ENCODE measurements at places on chromosomes 3 and 15. TPM values are rescaled to one million over a fixed set of nuclear protein-coding genes. Genes with fewer than 3 reads are reported as not detected.
A peak's percentile ranks its signal among the peaks of the same experiment; 100 is the strongest.

DNA sequence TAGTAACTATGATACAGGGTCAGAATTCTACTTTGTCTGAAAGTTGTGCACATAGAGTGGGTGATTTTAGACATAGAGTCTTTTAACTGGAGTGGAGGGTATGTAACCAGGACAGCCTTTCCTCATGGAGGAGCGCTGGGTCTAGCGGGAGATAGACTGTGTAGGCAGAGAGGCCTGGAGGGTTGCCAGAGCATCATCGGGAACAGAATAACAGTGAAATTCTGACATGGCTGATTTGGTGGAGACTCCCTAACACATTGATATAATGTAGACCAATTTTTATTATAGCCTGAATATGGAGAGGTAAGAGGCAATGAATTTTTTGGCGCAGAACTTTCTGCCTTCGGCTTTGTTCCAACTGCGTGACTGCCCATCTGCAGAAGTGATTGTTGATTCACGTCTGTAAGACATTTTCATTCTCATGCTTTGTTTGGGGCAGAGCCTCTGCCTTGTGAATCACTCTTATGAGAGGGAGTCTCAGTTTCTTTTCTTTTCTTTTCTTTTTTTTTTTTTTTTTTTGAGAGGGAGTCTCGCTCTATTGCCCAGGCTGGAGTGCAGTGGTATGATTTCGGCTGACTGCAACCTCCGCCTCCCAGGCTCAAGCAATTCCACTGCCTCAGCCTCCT, 16.0 kb downstream of the LPP start:
- DNase-seq = no peak

- DNase-seq = no peak
Observed at GRCh38 chr3:6825524-6825923, 35.4 kb upstream of the GRM7 start.

- DNase-seq = no peak
Observed at GRCh38 chr15:100863075-100863795, 16.4 kb upstream of the ALDH1A3 start.

GRCh38 chr15:101489237-101489598, 289 bp downstream of the PCSK6 start:
- DNase-seq = no peak

DNA sequence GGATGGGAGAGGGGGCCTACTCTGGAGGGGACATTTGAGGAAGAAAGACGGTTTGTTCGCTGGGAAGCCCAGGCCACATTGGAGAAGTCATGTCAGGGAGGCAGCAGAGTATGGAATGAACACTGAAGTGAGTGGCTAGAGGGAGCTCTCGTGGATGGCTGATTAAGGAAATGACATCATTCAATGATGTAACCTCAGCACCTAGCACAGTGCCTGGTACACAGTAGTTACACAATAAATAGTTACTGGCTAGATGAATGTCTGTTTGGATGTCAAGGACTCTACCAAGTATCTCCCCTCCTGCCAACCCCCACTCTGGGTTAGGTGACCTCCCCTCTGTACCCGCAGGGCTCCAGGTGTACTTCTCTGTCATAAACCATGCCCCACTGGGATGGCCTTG, 121.1 kb downstream of the CLSTN2 start:
- DNase-seq = no peak

DNA sequence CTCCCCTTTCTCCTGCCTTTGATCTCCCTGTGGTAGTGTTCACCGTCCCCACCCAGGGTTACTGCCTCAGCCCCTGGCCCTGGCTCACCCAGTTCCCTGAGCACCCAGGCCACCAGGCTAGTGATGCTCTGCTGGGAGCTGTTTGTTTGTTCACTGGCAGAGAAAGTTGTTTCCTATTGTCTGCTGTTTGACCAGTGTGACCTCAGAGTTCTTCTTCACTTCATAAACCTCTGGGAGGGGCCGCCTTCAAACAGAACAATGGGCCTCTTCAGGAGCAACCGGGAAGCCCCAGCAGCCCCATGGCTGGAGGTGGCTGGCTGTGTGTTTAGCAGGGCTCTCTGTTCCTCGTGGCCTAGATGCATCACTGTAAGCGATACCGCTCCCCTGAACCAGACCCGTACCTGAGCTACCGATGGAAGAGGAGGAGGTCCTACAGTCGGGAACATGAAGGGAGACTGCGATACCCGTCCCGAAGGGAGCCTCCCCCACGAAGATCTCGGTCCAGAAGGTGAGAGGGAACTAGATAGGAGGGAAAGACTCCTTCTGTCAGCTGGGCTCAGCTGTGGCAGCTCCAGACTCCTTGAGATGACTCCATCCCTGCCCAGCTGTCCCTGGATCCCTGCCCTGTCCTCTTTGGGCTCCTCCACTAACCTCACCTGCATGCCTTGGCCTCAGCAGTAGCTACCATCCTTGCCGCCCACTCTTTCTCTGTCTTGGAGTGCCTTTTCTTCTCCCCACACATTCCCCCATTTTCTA, 3.4 kb downstream of the CLK3 start:
- no peak for DNase-seq

DNA sequence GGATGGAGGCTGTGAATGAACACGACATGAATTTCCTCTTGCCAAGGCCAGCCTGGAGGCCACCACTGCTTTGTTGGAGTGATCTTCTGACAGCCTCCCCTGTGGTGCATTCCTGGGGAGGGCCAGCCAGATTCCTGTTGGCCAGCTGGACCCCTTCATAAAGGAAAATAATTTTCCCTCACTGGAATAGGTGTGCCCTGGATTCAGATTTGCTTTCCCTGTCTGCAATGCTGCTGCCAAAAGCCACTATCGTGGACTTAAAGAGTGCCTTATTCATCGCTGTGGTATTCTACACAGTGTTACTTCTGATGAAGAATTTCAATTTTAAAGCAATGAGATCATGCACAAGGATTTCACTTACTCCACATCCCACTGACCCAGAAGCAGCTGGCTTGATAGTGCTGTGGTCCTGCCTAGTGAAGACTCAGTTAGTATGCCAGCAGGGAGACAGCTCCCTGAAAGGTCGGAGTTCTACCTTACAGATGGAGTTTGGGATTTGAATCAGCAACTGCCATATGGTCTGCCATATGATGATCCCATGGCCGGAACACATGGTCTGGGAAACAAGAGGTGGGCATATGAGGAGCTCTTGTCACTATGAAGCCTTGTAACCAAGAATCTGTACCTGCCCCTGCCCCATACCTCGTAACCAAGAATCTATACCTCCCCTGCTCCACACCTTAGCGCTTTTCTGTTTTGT, 145.2 kb downstream of the KLF13 start:
- no peak for DNase-seq

GRCh38 chr3:184565421-184566211, 4.0 kb downstream of the EPHB3 start:
- no peak for DNase-seq

DNA sequence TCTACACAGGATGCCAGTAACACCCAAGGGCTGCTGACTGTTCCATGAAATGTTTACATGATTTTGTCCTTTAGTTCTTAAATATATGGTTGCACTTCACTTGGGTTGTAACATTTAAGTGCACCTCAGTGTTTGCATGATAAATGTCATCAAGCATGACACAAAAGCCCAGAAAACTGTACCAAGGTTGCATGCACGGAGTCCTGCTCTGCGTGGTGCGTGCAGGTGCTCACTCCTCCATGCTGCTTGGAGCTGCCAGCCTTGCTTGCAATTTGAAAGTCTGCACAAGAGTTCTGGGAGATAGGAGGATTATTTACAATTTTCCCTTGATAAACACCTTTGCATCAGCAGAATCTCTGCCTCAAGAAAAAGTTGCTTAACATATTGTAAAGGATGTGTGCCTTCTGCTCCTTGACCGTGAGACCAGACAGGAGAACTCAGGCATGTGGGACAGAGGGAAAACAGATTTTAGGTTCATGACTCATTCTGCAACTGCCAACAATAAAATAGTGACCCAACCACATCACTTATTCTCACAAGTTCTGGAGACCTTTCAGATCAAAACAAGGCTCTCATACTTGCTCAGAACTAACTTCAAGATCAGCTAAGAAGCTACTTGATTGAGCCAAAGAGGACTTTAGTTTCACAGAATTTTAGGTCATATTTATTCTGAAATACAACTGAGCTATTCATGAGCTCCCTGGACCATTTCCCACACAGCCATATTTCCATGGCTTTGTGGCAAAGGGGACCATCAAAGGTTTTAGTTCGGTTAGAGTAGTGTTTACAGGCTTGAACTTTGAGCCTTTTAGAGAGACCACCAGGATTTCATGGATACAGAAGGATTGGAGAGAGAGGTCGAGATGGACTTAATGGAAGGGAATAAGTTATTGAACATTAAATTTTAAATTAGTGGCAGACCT, 128.4 kb upstream of the ZBED2 start:
- DNase-seq = no peak

- DNase-seq = peak; percentile 56
Observed at GRCh38 chr3:148763986-148764935, 63.4 kb upstream of the CPB1 start.

GRCh38 chr15:98524838-98525660, 123.3 kb upstream of the IGF1R start:
- no peak for DNase-seq

- DNase-seq = no peak
Observed at GRCh38 chr3:36483709-36484108, 103.4 kb downstream of the STAC start.

GRCh38 chr15:67126551-67127330, 61.3 kb downstream of the SMAD3 start:
- no peak for DNase-seq

- DNase-seq = no peak
Observed at GRCh38 chr3:116929505-116930222, 220.1 kb downstream of the TUSC7 start.

DNA sequence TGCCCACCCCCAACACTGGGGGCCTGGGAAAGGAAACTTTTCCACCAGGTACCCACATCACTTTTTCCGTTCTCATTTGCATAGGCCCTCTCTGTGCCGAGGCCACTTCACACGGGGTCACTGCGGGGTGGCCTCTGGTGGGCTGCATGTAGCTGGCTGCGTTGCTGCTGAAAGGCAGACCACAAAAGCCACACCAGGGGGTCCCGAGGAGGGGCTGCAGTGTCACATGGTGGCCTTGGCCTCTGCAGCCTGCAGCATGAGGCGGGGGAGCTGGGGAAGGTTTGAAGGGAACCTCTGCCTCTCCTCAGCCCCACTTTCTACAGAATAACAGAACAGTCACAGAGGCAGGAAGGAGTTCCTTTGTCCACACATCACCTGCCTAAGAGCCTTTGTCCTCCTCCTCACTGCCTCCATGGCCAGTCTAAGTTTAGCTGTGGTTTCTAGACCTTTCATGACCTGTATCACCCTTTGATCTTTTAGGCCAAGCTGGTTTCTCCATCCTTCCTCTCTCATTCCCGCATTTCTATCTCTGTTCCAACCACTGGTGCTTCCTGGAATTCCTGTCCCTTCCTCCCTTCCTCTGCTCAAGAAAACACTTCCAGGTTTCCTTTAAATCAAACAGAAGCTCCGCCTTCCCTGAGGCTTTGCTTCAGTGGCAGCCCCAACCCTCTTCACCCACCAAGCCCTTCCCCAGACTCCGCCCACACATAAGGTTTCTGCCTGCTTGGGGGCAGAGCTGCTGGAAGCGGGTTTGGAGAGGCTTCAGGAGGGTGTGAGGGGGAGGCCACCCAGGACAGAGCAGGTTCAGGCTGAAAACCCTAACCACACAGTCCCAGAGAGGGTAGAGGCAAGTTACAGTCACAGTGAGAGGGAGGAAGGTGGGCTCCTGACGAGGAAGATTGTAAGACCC, 150.7 kb upstream of the TLE3 start:
- no peak for DNase-seq

- DNase-seq = no peak
Observed at GRCh38 chr15:70149667-70150404, 52.1 kb upstream of the TLE3 start.

DNA sequence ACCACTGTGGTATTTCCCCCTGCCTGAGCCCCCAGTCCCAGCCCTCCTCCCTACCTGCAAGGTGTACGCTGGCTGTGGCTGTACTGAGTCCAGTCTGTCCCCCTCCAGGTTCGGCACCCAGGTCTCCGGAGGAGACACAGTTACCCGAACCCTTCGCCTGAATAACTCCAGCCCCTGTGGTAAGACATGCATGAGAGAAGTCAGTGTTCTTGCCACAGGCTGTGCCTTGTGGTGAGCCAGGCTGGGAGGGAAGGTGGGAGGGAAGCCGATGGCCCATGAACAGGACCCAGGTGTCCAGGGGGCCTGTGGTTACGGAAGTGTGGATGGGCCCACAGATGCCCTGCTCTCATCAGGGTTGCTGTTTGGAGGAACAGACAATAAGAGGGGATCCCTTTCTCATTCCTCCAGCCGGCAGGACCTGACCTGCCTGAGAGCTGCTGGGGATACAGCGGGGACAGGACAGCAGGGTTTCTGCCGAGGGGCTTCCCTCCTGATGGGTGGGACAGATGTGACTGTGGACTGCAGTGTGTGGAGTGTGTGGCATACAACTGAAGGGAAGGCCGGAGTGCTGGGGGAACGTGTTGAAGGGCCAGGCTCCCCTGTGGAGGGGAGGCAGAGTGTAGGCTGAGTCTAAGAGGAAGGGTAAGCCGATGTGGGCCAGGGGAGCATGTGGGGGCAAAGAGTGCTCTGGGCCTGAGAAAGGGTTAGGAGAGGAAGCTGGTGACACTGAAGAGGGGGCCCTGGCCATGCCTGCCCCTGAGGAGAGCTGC, 21.9 kb downstream of the ACAA1 start:
- no peak for DNase-seq

DNA sequence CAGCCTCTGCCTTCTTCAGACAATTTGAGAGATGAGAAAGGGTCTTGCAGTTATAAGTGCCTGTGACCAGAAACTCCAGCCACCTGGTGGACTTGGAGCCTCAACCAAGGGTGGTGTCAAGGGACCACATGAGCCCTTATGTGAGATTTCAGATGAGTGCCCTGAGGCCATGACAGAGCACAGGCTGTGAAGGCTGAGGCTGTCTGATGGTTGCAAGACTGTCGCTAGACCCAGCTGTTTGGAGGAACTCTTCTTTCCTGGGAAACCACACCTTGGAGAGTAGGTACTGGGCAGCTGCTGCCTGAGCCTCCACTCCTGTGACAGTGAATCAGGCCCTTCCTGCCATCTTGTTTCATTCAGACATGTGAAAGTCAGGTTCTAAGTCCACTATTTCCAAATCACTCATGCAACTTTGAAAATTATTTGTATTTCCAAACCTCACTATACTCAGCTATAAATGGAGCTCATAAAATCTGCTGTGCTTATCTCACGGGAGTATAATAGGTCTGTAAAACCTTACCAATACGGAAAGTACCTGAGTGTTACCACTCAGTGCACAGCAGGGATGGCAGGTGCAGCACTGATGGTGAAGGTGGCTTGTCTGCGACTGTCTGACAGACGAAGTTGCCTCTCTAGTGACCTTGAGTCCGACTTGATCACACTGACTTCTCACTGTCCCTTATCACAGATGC, 99.4 kb downstream of the RPL39L start:
- no peak for DNase-seq

PLA2G4D gene
- not detected for polyA plus RNA-seq

NR2E3 gene
- polyA plus RNA-seq = 0.64 TPM

UQCRC1 gene
- polyA plus RNA-seq = 282 TPM

RYR3 gene
- 16.7 TPM for polyA plus RNA-seq

CYP1A2 gene
- polyA plus RNA-seq = 0.23 TPM

MME gene
- 436 TPM for polyA plus RNA-seq

EFCC1 gene
- polyA plus RNA-seq = 2.2 TPM
